Right ventricle myocardium superior (tissue), 1 donor: ENCODE measurements at places on chromosomes 4 and X. TPM values are rescaled to one million over a fixed set of nuclear protein-coding genes. Genes with fewer than 3 reads are reported as not detected.
A peak's percentile ranks its signal among the peaks of the same experiment; 100 is the strongest.

DNA sequence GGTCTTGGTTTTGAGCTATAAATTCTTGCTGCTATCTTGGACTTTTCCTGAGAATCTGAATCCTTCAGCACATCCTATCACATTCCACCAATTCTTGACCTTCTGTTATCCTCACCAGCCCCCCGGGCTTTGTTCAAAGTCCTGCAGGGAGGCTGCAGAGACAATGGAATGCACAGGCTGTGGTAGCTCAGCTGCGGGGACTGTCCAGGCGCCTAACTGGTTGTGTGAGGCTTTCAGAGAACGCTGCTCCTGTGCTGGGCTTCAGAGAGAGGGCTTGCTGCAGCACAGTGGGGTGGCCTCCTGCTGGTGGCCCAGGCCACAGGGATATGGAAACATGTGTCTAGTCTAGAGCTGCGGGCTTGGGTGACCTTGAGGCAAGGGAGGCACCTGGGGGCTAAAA is 196.3 kb upstream of the GATB start:
- DNase-seq = no peak

Gene JADE1
- 26.0 TPM for total RNA-seq

DNA sequence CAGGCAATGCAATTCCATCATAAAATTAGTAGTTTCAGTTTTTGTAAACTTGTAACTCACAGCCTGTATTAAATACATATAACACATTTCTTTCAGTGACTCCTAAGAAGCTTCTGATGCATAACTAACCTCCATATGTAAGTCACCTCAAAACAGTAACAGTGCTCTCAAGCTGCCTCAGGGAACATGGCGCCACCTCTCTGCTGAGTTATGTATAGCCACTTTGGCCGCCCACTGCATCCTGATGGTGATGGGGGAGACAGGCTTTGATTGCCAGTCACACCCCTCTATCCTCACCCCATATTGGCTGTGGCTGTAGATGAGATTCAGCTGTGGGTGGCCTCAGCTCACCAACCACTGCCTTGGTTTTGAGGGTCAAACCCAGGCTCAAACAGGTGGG is 54.3 kb downstream of the LRBA start:
- DNase-seq = no peak

DNA sequence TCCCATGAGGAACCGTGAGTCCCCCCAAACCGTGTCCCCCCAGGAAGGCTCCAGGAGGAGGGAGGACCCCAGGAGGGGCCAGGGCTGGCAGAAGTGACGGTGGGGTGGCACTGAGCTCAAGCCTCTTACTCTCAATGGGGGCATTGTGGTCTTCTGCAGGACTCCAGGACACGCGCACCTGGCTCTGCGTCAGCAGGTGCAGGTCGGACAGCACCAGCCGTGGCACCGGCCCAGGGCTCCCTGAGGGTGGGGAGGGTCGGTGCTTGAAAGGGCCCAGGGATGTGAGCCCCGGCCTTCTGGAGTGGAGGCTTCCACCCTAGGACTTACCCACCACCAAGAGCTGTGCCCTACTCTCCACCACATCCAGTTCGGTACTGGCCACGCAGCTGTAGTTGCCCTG is 18.3 kb downstream of the L1CAM start:
- no peak for DNase-seq

DNA sequence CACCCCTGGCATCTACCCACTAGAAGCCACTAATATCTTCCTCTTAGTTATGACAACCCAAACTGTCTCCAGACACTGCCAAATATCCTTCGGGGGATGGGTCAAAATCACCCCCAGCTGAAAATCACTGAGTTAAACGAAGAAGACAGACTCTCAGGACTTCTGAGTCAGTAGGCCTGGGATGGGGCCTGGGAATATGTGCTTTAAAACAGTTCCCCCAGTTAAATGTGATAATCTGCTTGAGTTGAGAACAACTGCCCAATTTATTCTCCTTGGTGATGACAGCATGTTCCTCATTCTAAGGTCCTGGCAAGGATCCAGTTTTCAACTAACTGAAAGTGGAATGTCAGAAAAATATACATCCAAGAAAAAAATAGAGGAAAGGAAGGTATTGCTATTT is 52.4 kb downstream of the CBLL2 start:
- no peak for DNase-seq

DNA sequence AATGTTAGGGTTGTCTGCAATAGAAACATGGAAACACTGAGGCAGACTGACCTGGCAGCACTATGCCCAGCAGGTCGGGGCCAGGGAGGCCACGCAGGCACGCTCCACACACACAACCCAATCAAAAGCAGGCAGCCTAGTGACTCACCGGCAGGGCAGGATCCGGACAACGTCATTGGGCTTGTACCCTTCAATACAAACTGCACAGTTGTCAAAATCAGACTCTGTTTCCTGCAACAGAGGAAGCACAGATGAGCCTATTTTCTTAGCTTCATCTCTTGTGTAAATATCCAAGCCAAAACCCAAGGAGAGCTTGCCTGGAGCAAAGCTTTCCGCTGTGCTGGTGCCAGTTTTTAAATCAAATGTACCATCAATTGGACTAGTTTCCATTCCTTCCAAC is 185.8 kb downstream of the RNF150 start:
- DNase-seq = no peak

GRCh38 chr4:141812158-141812557 is 175.8 kb downstream of the IL15 start:
- DNase-seq = no peak

DNA sequence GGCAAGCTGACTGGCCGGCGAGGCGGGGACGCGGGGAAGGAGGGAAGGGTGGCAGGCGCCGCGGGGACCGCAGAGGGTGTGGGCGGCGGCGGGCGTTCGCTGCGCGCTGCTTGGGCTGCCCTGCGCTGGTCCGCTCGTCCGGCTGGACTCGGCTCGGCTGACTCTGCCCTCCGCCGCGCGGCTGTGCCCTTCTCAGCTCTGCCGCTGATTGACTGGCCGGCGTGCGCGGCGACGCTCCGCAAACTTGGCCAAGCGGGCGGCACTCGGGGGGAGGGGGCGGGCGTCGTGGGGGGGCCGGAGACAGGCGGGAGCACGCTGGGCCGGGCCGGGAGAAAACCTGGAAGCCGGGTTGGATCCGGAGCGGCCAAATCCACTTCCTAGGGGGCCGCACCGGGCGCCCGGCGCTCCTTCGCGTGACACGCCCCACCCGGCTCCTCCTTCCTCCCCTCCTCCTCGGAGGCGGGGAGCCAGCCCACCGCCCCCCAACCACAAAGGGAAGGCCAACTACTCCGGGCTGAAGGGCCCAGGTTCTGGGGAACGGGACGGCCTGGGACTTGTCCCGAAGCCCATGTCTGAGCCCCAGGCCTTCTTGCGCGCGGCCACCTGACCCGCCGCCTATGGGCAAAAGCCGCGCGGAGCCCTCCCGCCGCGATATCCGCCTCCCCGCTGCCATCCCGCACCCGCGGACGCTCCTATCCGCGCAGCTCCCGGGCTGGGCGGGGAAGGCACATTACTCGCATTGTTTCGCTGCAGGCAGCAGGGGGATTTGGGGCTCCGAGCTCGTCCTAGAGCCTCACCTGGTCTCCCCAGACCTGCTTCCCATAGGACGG is at the start of gene GPC4:
GPC4 (minus strand) TSS at position 214 of the 830 bp plus-strand sequence. CDS start 524 bp downstream, outside the sequence.
- peak; percentile 77 for DNase-seq
